CD4-positive, alpha-beta T cell treated with Interleukin-10 for 1 hour (primary cell): ENCODE measurements at places on chromosomes 7 and 10.

DNA sequence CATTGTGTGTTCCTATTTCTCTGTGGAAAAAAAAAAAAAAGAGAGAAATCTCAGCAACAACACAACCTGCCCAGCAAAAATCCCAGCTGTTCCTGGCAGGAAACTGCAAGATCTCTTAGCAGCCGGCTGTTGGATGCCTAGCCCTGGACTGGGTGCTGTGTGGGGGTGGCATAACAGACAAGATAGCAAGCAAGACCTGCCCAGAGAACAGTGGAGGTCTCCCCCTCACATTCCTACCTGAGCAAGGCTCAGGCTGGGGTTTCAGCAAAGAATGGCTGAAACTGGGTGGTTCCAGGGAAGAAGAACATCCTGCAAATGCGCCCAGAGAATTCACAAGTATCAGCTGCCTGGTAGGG is 248.8 kb upstream of the ZMIZ1 start:
- DNase-seq = no peak

GRCh38 chr7:94888551-94888950 is 18.8 kb upstream of the PPP1R9A start:
- DNase-seq = no peak

DNA sequence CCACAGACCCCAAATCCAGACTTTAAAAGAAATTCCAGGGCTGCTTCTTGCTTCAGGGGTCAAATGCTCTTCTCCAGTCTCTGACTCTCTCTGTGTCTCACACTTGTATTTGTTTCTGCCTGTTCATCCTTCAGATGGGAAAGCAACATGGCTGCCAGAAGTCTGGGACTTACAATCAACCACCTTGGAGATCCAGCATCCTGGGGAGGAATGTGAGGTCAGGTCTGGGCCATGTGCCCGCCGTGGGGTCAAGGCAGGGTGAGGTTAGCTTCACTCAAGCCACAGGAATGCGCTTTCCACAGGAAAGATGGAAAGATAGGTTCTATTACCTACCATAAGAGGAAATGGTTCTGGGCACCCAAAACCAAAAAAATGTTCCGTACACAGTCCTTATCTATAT is 34.3 kb upstream of the NPVF start:
- no peak for DNase-seq

- no peak for DNase-seq
Observed at GRCh38 chr7:127938588-127938987, 92.6 kb downstream of the LRRC4 start.

DNA sequence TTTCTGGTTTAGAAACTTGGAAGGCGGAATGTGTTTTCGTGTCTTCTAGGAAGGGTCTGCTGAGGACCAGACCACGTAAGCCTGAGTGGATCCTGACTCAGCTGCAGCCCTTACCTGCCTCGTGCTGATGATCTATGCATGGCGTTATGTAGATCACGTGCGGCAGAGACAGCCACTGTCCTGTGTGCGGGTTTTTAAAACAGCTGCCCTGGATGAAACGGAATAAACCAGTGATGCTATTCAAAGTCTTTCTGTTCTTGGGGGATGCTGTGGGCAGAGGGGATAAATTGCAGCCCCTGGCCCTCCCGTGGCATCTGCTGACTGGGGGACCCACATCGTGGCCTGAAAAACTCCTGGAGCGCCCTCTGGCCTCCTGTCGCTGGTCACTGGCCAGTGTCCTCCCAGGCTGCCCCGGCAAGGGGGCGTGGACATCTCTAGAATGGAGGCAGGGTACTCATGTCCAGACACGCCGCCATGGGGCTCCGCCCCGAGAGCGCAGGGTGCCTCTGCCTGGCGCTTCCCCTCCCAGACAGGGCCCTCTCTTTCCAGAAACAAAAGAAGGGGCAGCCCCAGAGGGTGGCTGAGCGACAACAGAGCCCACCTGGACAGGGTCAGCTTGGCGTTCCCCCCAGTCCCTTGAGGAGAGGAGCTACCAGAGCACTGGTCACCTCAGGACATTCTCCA is 13.2 kb downstream of the ALKBH4 start:
- DNase-seq = no peak

DNA sequence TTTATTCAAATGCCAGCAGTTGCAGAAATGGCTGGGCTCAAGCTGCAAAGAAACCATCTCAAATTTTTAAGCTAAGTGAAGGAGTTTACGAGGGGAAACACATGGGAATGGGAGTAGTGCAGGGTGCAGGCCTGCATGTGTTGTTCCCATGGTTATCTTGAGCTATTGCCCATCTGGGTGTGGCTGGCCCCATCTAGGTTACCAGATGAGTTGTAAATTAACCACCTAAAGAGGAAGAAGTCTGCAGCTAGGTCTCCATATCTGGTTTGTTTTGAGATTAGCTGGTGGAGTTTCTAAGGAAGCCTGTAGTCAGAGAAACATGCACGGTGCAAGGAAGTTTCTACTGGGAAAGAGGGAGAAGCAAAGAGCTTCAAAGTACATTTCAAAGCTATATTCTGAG is 23.3 kb upstream of the STEAP2 start:
- DNase-seq = no peak

DNA sequence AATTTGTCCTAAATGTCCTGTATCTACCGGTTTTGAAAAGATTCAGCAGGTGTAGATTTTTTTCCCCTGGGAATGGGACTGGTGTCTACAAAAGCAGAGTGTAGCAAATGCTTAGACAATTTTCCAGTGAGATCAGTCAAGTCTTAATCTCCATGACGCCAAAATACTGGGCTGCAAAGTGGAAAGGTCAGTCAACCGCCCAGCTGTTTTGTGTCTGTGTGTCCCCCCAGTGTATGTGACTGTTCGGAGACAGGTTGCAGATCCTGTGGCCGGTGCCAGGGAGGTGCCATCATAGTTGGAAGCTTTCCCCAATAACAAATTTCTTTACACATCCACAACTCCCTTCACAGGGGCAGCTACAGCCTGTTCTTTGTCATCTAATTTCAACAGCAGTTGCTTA is 263.8 kb downstream of the ARHGAP12 start:
- DNase-seq = no peak

DNA sequence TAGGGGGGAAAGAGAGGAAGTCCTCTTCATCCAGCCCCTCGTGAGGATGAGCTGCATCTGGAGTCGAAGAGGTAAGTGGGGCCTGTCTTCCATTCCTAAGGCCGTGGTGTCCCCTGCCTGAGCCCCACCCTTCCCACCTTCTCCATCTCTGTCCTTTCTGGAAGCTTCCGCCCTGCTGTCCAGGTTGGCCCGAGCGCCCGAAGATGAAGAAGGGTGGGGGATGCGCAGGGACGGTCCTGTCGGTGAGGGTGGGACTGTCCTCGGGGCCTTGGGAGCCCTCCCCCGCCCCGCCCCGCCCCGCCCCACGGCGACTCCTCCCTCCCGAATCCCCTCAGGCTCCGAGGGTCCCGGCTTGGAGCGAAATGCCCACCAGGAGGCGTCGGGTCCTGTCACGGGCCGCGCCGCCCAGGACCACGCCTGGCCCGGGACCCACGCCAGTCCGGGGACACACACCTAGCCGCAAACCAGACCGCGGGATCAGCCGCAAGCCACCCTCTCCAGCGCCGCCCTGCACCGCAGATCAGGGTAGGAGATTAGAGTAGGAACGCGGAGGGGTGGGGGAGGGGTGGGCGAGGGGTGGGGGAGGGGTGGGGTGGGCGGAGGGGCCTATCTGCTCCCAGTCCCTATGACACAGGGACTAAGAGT is 15.3 kb downstream of the GPRIN2 start:
- no peak for DNase-seq

GRCh38 chr7:130021105-130021834 is 29.9 kb downstream of the ZC3HC1 start:
- DNase-seq = no peak

DNA sequence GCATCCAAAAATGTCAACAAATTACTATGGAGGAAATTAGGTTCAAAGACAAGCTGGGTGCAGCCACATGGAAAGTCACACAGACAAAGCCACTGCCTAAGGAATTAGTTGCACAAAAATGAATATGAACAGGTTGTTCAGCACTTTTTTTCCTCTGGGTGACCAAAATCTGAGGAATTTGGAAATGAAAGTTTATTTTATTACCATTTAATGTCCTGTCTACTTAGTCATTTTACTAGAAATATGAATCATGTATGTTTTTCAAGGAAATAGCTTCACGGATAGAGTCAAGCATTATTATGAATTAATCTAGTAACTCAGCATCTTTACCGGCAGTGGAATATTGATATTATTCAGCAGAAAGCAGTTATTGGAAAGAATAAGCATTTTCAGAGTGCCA is 106.3 kb downstream of the ANK3 start:
- no peak for DNase-seq

GRCh38 chr10:8951440-8952089 is 897.1 kb downstream of the GATA3 start:
- no peak for DNase-seq

- DNase-seq = no peak
Observed at GRCh38 chr10:71780719-71781118, 7.4 kb upstream of the VSIR start.

DNA sequence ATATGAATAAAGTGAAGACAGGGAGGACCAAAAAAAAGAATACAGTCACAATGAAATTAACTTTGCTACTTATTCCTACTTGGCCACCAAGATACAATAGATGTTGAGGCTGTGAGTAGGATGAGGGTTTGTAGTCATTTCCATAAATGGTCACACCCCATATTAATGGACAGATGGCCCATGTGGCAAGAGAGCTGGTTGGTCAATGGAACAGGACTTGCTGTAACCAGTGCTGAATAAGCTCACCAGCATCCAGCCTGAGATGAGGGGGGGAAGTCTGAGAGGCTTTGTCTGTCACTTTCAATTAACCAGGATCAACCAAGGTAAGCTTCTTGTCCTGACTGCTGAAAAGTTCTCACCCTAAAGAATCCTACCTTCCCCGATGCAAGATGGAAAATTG is 130.4 kb upstream of the KCNMA1 start:
- DNase-seq = no peak

GRCh38 chr7:24701261-24702235 is 55.7 kb downstream of the GSDME start:
- no peak for DNase-seq

GRCh38 chr10:131024259-131025131 is 287.0 kb downstream of the TCERG1L start:
- no peak for DNase-seq

DNA sequence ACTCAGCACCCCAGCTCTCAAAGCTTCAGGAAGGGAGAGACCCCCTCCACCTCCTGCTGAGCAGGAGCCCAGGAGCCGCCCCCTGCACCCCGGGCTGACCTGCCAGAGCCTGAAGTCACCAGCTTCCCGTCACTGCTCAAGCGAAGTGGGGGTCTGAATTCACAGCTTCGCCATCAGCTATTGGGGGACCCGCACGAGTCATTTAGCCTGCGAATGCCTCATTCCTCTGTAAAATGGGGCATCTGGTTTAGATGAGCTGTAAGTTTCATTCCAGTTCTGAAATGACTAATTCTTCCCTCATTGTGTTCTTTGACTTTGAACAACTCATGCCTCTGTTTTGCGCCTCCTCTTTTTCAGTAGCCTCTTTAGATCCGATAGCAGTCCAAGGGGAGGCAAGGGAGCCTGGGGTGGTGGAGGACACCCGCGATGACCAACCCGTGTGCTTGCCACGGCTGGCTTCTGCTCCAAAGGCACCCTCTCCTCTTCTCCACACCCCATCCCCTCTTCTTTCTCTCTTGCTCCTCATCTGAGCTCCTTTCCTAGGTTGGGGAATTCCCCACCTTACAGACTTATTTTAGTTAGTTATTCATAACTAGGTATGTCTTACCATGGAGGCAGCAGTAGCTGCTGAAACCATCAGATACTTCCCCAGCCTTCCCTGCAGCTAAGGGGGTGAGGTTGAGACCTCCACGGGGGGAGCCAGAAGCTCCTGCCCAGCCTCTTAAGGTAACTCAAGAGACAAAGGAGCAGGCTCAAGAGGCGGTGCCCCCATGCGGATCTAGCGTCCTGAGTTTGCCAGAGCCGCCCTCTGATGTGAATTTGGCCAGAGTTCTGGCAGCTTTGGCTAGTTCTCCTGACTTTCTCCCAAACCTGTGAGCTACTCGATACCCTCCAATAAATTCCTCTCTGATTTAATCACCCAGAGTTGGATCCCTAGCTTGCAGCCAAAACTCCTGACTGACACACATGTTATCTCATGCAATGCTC is 47.7 kb downstream of the RBM17 start:
- DNase-seq = no peak

GRCh38 chr10:14787938-14788337 is 13.2 kb upstream of the FAM107B start:
- no peak for DNase-seq

DNA sequence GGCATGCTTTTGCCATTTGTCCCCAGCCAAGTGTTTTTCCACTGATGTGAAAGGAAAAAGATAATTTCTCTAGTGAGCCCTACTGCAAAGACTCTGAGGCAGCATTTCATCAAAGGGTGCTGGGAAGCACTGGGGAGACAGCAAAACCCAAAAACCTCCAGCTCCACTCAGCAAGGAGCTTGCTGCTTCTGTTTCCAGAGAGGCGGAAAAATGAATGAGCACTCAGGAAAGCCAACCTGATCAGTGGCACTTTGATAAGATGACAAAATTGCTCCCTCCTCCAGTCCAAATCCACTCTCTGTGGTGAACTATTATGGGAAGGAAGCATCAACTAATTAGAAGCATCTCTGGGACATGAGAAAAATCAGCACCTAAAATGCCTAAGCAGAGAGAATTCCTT is 68.2 kb downstream of the ATXN7L1 start:
- no peak for DNase-seq

DNA sequence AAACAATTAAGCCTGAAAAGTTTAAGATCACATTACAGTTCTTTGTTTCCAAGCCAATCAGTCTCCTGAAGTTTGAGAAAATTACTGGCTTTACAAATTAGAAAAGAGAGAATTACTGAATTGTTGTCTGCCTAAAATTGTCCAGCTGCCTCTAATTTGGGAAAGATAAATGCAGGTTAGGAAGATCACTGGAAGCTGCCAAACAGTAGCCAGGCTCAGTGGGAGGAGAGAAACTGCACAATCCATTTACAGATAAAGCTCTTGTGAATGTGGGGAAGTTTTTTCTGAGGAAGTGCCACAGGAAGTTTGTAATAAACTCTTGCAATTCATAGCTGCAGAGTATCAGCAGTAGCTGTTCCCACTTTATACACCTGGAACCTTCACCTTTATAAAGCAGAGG is 100.7 kb downstream of the IQUB start:
- DNase-seq = no peak

DNA sequence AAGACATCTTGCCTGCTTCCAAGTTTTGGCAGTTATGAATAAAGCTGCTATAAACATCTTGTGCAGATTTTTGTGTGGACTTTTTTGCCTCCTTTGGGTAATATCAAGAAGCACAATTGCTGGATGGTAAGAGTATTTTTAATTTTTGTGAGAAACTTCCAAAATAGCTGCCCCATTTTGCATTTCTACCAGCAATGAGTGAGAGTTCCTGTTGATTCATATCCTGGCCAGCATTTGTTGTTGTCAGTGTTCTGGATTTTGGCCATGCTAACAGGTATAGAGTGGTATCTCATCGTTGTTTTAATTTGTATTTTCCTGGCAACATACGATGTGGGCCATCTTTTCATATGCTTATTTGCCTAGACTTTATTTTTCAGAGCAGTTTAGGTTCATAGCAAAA is 53.9 kb downstream of the BTAF1 start:
- DNase-seq = no peak

- DNase-seq = no peak
Observed at GRCh38 chr10:114970515-114970914, 32.5 kb downstream of the TRUB1 start.
